ENCODE measurements at places on chromosomes 12 and 14.

GRCh38 chr12:26244503-26244902, 49.1 kb downstream of the SSPN start:
- DNase-seq, result no peak

- DNase-seq, result no peak
Measured at GRCh38 chr14:67140556-67140955, 48.7 kb upstream of the GARIN2 start.

- peak; percentile 3 for DNase-seq
Measured at GRCh38 chr14:61388173-61388975, 67.0 kb downstream of the PRKCH start.

- peak; percentile 26 for DNase-seq
Measured at GRCh38 chr12:132729541-132730320, 19.1 kb downstream of the PGAM5 start.

DNA sequence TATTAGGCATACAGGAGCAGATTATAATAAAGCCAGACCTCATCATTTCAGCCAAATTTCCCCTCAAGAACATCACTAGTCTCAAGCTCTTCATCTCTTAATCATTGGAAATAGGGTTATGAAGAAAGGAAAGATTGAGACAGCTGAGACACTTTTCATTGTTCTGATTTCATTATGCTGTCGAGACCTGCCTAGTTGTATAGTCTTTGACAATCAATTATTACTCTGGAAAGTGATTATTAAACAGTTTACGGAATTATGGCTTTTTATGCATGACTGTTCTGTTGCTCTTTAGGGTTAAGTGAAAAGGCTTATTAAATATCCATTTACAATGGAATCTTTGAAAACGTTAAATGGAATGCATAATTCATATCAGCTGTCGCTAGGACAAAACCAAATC, 48.3 kb downstream of the TTC6 start:
- DNase-seq, result no peak

- peak; percentile 78 for DNase-seq
Measured at GRCh38 chr12:57899010-57899662, 42.2 kb upstream of the ATP23 start.

DNA sequence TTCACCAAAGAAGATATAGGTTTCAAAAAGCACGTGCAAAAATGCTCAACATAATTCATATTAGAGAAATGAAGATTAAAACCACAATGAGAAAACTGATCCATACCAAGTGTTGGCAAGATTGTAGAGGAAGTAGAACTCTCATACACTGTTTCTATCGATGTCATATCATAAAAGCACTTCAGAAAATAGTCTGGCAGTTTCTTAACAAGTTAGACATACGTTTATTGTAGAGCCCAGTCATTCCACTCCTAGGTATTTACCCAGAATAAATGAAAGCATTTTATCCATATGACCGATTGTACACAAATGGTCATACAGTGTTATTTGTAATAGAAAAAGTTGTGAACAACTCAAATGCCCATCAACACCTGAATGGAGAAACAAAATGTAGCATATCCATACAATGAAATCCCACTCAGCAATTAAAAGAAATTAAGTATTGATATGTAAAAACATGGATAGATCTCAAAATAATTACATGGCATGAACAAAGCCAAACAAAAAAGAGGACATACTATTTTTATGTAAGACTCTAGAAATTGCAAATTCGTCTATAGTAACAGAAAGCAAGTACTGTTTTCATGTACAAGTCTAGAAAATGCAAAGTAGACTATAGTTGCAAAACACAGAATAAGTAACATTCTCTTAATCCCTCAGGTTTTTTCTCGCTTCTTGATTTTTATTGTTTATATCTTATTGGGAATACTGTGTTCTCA, 41.0 kb downstream of the USP15 start:
- DNase-seq, result no peak

DNA sequence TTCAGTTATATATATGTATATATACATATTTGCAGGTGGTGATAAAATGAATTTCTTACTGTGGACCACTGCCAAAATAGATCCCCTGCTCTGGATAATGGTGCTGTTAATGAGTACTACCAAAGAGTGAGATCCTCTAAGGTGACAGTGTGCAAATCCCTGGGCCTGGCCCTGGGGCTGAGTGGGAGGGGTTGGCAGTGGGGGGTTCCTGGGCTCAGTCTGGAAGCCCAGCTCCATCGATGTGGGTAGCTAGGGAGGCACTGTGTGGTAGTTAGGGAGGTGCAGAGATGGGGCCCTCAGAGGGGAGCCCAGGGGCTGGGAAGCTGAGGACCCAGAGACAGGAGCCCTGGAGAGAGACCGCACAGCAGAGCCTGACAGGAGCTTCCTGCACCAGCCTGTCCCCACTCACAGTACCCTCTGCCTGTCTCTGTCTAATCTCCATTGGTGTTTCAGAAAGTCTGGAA, 9.1 kb downstream of the KRT8 start:
- DNase-seq, result no peak

DNA sequence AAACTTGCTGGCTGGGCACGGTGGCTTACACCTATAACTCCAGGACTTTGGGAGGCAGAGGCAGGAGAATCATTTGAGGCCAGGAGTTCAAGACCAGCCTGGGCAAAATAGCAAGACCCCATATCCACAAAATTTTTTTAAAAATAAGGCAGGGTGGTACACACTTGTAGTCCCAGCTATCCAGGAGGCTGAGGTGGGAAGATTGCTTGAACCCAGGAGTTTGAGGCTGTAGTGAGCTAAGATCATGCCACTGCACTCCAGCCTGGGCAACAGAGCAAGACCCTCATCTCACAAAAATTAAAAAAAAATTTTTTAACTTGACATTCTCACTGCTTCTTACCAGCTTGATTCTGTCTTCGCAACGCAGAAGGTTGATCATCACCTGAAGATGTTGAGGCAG, 39.5 kb downstream of the SSH1 start:
- DNase-seq, result no peak

DNA sequence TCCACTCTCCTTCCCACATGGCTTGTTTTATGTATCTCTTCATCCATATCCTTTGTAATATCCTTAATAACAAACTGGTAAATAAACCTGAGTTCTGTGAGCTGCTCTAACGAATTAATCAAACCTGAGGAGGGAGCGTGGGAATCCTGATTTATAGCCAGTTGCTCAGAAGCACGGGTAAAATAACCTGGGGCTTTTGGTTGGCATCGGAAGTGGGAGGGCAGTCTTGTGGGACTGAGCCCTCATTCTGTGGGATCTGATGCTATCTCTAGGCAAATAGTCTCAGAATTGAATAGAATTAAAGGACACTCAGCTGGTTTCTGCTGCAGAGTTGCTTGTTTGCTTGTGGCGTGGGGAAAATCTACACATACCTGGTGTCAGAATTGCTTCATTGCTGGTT, 17.5 kb upstream of the LDHB start:
- DNase-seq, result no peak

GRCh38 chr14:94051115-94051514, 25.0 kb downstream of the OTUB2 start:
- peak; percentile 57 for DNase-seq

- DNase-seq, result peak; percentile 40
Measured at GRCh38 chr12:121038861-121039668, at the start of gene OASL. TSS of gene OASL (minus strand) at chr12:121039246. CDS start at chr12:121038971, 275 bp downstream.

- no peak for DNase-seq
Measured at GRCh38 chr12:108239378-108239777, 99.7 kb downstream of the CMKLR1 start.

- DNase-seq, result no peak
Measured at GRCh38 chr14:99242238-99242637, 29.8 kb downstream of the BCL11B start.

- DNase-seq, result no peak
Measured at GRCh38 chr12:92562063-92562734, 140.6 kb upstream of the PLEKHG7 start.

GRCh38 chr12:67795236-67795635, 146.7 kb downstream of the DYRK2 start:
- no peak for DNase-seq

DNA sequence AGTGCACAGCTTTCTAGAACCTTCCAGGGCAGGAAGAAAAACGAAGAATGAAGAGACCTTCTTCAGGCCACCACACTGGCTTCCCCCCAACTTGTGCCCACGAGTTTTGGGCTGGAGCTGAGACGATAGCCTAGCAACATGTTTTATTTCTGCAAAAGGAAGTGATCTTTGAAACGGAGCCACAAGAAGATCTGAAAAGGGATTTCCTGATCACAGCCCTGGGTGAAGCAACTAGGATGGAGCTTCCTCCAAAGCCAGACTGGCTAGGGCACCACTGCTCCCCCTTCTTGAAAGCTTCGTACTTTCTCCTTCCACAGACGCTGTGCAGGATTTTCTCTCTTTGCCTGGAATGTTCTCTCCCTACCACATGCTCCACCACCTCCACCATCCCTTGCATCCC, 418.3 kb downstream of the MED13L start:
- no peak for DNase-seq

DNA sequence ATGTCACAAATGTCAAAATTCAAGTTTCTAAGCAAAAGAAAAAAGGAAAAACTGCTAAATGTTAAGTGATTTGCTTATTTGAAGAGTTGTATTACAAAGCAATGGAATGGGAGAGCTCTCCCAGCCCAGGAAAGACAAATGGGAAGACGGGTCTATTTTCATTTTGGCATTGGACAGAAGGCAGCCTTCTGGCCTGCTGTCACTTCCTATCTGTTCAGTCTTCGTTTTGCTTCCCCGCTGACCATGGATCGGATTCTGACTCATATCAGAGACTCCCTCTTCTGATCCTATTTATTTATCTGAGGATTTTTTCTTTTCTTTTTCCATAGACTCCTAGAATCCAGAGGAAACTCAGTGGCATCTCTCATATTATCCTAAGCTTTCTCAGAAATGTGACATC, 634.9 kb downstream of the DIO2 start:
- DNase-seq, result peak; percentile 29

- no peak for DNase-seq
Measured at GRCh38 chr12:88141425-88141773, 489 bp downstream of the CEP290 start.

GRCh38 chr12:77847060-77847541, 16.4 kb downstream of the NAV3 start:
- peak; percentile 41 for DNase-seq

GRCh38 chr14:65257425-65257824, 155.1 kb upstream of the FUT8 start:
- DNase-seq, result no peak

DNA sequence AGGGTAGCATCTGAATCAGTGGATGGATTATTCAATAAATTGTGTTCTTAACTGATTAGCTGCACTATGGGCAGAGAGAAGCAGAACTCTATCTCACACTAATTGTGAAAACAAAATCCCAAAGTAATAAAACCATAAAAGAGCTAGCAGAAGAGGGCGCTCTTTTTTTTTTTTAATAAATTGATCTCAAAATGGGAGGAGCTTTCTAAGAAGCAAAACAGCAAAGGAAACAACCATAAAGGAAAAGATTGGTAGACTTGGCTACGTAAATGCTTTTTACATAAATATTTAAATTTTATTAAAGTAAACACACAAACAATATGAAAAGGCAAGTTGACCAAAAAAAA, 1.5 kb upstream of the TM7SF3 start:
- peak; percentile 41 for DNase-seq

DNA sequence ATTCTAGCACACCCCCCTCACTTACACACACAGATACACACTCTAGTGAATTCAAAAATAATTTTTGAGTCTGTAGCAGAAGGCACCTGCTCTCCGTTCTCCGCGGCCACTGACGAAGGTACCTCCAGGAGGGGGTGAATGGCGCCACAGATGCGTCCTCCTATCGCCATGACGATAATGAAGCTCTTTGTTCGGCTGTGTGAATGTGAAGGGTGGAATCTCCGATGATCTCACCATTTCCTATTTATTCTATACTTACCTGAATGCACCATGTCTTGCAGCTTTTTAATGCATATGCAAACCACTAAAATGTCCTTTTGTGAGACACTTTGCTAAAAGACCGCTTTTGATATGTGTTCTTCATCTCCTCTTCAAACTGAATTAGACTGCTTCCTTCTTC, 162.7 kb downstream of the EGLN3 start:
- DNase-seq, result no peak

GRCh38 chr12:12349711-12350665, at the start of gene MANSC1:
TSS of gene MANSC1 (minus strand) at chr12:12350242. CDS start at chr12:12343314, 6,928 bp downstream.
- peak; percentile 55 for DNase-seq

DNA sequence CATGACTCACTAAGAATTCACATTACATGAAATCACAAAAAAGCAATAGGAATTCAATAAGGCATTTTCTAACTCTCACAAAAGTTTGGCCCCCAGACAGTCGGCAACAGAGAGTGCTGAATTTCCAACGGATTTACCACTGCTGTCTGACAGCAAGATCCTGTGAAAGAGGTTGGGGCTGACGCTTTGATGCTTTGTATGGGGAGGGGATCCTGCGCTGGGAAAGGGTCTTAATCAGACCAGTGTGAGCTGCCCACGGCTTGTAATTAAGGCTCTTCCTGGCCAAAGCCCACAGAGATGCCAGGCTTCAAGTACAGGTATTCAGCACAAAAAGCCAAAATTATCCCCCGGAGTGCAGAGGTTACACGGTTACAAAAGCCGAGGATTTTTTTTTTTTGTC, 66.8 kb upstream of the TMCC3 start:
- no peak for DNase-seq

GRCh38 chr14:64474041-64474440, 8.7 kb downstream of the AKAP5 start:
- DNase-seq, result no peak

DNA sequence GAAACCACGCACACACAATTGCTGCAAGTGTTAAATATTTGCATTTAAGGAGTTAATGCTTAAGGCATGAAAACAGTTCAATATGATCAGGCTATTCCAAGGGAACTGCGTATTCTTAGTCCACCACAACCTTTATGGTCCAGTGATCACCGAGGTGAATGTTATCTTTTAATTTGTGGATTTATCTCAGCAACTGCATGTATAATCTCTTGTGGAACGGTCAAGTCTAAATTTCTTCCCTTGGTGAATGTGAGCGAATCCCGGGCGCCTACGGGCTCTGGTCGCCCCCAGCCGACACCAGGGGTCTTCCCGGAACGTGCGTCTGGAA, 999 bp upstream of the AK7 start:
- DNase-seq, result no peak

- DNase-seq, result no peak
Measured at GRCh38 chr14:104301731-104302460, 163.5 kb downstream of the KIF26A start.

DNA sequence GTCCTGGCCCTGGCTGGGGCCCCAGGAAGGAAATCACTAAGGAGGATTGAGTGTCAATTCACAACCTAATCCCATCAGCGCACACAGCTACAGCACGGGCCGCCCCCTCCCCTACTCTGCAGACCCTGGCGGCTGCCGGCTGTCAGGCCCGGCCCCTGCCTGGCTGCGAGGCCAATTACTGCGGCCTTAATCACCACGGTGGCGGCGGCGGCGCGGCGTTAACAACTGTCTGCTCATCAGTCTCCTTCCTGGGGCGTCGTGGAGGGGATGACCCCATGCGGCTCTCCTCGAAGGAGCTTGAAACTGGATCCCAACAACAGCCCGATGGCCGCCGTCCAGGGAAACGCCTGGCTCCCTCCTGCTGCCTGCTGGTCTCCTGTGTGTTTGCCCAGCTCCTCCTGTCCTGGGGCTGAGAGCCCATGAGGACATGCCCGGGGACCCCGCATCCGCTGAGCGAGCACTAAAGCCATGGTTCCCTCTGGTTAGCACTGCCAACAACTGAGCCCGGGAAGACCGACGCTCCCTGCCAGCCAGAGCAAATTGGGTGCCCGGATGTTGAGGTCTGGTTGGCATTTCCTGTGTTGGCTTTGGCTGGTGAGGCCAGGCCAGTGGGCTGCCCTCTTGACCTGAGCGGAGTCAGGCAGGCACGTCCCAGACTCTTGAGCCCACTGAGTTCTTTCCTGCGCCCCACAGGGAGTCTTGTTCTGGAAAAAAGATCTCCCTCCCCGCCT, 21.8 kb upstream of the EIF2B2 start:
- DNase-seq, result peak; percentile 77

GRCh38 chr12:87274594-87275245, 754.5 kb downstream of the C12orf50 start:
- DNase-seq, result no peak

GRCh38 chr14:38003746-38004609, 203.7 kb upstream of the SSTR1 start:
- no peak for DNase-seq
